Muscle of arm (tissue), 14 donors: ENCODE measurements at places on chromosomes 5 and 9. TPM values are rescaled to one million over a fixed set of nuclear protein-coding genes. Genes with fewer than 3 reads are reported as not detected.

Gene PSMB7
- 183 TPM for polyA plus RNA-seq

Gene IGFBPL1
- polyA plus RNA-seq, result 2.0 TPM

Gene FYB1
- not detected for polyA plus RNA-seq

Gene PHF24
- 0.15 TPM for polyA plus RNA-seq
